ENCODE measurements at places on chromosomes 5 and 9. TPM values are rescaled to one million over a fixed set of nuclear protein-coding genes. Genes with fewer than 3 reads are reported as not detected.

- DNase-seq: no peak
Measured at GRCh38 chr5:77239126-77239741, 28.8 kb downstream of the PDE8B start.

TRAF2 gene
- 8.0 TPM for total RNA-seq

- no peak for DNase-seq
Measured at GRCh38 chr9:79925326-79925725, 353.6 kb downstream of the TLE4 start.

ARAP3 gene
- total RNA-seq: 3.6 TPM

GRCh38 chr5:74851684-74852353 lies 14.4 kb downstream of the FAM169A start:
- no peak for DNase-seq

DNA sequence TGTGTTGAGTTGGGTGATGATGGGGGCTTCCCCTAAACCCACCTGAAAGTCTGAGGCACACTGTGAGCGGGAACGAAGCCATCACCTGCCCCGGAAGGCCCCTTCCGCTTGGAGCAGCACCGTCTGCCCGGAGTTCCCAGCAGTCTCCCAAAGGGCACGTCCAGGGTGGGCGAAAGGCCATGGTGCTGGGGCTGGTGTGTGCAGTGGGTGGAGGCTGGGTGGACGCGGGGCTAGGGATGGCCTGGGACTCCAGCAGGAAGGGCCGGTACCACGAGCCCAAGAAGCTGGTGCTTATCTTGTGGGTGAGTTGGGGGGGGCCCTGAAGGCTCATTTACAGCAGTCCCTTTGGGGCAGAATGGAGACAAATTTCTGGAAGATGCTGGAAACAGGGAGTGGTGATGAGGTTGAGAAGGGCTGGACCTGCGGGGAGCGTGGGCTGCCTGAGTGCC lies 4.6 kb downstream of the FLT4 start:
- no peak for DNase-seq

DNA sequence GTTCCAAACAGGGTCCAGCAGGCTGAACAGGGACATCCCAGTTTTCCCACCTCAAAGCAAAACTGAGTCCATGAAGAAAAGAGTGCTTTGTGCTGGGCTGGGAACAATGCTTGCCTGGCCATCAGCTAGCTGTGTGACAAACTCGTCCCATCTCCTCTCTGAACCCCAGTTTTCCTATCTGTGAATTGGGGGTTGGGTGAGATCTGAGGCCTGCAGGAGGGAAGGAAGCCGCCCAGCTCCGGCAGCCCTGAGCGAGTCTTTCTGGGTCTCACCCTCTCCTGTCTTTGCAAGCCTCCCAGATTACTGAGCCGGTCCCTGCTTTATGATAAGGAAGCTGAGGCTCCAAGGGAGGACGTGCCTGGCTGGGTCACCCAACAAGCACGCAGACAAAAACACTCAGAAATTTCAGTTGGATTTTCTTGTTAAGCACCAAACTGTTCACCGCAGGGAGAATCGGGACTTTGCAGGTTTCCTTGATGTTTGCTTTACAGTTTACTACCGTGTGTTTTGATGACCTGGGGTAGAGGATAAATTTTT lies 82.6 kb upstream of the LMX1B start:
- no peak for DNase-seq

ZNF474 gene
- 0.18 TPM for total RNA-seq

XPA gene
- total RNA-seq: 11.0 TPM

GRCh38 chr9:122364117-122364782 lies 6.6 kb upstream of the PTGS1 start:
- DNase-seq: no peak

DNA sequence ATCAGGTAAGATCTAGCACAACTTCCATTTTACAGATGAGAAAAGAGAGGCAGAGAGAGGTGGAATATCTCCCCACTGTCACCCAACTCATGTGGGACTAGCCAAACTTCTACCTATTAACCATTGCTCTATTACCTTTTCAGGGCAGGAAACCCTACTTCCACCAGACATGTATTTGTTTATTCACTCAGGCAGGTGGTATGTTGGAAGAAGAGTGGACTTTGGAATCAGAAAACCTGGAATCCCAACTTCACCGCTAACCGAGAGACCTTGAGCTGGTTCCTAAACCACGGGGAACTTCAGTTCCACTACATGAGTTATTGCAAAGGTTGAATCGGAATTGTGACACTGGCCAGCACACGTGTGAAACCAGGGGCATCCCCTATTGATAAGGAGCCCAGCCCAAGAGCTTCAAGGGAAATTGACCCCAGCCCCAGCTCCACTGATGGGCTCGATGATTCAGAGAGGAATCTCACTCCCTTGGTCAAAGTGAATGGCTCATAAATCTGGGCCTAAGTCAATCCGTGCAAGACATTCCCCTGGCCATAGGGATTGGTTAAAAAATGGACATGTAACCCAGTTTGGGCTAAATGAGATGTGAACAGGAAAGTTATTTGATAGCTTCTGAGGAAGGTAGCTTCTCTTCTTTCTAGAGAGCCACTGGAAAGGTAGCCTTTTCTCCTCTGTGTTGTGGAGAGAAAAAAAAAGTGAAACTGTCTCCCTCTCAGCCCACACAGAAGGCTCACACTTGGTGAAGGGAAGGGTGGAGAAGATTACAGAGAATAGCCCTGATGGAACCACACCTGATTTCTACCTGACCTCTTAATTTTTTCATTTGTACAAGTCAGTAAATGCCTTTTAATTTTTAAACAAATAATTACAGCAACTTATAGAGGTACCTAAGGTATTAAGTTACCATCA lies 5.5 kb upstream of the GLIS3 start:
- DNase-seq: no peak

- DNase-seq: no peak
Measured at GRCh38 chr5:66247176-66247960, 103.3 kb downstream of the SREK1 start.

- no peak for DNase-seq
Measured at GRCh38 chr5:66558560-66558959, 37.6 kb upstream of the MAST4 start.

DIPK1B gene
- total RNA-seq: 6.3 TPM

GRCh38 chr5:96114736-96115135 lies 153.1 kb upstream of the ELL2 start:
- no peak for DNase-seq

GRCh38 chr9:106077731-106078130 lies 383.4 kb downstream of the TMEM38B start:
- DNase-seq: no peak

DNA sequence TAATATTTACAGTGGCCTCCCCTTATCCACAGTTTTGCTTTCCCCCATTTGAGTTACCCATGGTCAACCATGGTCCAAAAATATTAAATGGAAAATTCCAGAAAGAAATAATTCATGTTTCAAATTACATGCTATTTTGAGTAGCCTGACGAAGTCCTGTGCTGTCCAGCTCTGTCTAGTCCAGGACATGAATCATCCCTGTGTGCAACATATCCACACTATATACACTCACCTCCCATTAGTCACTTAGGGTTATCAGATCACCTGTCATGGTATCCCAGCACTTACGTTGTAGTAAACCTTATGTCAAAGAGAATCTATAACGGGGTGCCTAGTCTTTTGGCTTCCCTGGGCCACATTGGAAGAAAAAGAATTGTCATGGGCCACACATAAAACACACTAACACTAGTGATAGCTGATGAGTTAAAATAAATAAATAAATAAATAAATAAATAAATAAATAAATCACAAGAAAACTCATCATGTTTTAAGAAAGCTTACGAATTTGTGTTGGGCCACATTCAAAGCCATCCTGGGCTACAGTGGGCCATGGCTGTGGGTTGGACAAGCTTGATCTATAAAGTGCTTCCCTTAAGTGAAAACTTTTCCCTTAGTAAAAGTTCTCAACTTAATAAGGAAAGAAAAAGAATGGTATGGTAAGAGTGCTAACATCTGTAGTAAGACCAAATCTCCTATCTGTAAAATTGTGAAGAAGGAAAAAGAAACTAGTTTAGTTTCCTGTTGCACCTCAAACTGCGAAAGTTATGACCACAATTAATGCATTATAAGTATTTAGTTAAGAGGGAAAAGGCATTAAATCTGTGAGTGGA lies 15.9 kb upstream of the OMD start:
- DNase-seq: no peak

DNA sequence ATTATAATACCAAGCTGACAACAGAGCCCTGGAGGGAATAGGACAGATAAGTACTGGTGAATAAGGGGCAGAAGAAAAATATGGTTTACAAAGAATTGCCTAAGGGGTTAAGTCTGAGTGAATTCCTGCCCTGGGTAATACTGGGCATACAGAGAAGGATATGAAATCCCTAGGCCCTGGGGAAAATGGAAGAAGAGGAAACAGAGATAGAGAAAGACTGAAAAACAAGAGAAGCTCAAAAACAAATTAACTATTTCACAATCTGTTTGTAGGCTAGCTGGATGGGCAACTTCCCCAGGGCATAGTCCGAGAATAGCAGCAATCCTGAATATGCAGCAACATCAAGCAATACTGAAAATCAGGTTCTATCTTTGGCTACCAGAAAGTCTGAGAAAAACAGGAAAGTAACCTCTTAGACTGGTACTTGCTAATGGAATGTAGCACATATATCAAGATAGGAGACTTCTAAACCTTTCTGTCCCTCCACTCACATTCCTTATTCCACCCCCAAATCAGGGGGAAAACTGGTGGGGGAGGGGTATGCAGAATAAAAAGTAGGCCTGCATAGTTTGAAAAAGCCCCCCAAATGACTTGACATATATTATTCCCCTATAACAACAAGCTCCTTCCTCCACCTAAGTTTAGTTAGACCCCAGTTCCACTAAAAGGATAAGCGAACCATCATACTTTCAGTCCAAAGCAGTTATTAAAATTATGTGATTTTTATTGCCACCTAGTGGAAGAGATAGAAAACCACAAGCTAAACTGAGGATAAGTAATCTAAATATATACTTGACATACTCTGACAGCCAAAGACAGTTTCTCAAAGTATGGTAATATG lies 20.6 kb downstream of the SLC38A9 start:
- DNase-seq: no peak

DNA sequence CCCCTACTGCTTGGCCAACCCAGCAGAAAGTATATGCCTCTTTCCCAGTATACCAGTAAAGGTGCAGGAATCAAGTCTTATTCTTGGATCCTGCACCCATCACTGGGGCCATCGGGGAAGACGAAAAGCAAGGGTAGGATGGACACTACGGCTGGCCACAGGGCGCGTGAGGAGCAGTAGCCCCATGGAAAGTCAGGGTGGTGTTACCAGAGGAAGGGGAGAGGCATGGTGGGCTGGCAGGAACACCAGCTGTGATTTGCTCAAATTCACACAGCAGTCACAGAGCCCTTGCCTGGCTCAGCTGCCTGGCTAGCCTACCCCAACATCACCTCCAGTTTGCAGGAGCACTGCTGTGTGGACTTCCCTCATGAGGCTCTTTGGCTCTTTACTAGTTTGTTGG lies 34.5 kb upstream of the SAP30L start:
- DNase-seq: no peak

DNA sequence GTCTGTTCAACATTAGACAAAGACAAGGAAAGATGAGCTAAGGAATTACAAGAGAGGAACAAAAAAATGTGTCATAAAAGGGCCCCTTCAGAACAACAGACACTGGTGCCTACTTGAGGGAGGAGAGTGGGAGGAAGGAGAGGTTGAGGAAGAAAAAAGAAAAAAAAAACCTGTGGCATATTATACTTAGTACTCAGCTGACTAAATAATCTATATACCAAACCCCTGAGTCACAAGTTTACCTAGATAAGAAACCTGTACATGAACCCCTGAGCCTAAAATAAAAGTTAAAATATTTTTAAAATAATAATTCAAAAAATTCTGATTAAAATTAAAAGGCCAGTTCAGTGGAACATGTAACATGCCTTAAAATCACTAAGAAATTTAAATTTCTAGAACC lies 107.3 kb downstream of the MTREX start:
- DNase-seq: no peak

FREM1 gene
- 0.95 TPM for total RNA-seq

AOPEP gene
- total RNA-seq: 101 TPM

GRCh38 chr5:156019571-156020180 lies 307.3 kb upstream of the SGCD start:
- no peak for DNase-seq

- no peak for DNase-seq
Measured at GRCh38 chr5:625516-625915, 13.4 kb downstream of the CEP72 start.

DNA sequence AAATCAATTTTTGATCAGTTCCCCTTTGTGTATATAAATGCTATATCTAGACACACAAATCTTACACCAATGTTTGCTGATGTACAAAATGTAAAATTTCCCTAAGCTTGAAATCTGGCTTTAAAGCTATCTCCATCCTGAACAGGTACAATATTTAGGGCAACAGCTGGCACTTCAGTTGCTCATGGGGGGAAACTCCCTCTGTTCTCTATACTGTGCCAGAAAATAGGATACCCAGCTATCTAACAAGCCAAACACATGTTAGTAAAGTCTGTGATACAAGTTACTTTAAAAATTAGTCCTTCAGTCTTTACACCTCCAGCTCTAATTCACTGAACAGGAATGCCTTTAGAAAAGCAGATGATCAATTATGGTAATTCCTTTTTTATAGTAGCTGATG lies 191.8 kb downstream of the SLF1 start:
- no peak for DNase-seq

DNA sequence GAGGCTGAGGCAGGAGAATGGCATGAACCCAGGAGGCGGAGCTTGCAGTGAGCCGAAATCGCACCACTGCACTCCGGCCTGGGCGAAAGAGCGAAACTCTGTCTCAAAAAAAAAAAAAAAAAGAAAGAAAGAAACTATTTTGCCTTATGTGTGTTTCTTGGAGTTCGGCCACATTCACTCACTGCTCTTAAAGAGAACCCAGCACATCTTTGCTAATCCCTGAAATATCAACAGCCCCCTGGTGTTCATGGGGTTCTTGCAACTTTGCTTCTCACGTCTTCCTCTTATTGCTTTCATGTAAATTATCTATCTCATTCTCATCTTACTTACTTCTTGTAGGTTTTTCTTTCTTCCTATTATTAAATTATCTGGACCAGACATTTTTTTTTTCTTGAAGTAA lies 126.3 kb upstream of the ASTN2 start:
- DNase-seq: no peak

WNT8A gene
- not detected for total RNA-seq

DNA sequence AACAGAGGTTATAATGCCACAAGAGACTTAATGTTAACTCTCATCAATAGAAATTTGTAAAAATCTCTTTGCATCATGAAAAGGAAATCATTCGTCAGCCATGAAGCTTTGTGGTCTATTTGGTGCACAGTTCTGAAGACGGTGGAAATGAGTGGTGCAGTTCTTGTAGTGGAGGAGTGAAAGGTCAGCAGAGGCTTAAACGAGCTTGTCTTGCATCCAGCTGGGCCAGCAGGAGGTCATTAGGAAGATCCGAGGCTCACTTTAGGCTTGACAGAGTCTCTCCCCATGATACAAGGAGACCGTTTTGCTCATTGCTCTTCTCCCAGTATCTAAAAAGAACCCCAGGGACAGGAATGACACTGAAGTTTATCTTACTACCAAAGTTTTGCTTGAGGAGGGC lies 440.8 kb downstream of the BNC2 start:
- DNase-seq: no peak

DNA sequence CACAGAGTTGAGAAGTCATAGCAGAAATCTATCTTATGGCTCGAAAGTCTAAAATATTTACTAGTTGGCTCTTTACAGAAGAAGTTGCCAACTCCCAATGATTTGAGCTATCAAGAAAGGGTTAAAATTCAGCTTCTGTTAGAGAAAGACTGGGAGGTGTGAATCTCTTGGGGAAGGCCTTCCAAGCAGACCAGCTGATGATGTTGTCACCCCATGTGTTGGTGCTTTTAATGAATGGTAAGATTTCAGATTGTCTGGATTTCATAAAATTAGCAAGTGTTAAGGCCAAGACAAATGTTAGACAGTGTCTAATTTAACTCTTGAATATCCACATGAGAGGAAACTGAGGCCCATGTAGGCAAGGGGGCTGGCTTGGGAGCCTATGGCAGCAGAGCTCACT lies 63.9 kb downstream of the PPARGC1B start:
- DNase-seq: no peak

All from esophagus squamous epithelium (tissue), 5 donors.